IMR-90 (cell line): ENCODE measurements at places on chromosomes 12 and 14. TPM values are rescaled to one million over a fixed set of nuclear protein-coding genes. Genes with fewer than 3 reads are reported as not detected.

TAS2R46 gene
- total RNA-seq: 3.3 and 4.7 TPM in 2 replicates

KIF21A gene
- total RNA-seq: 1.1 TPM in 2 replicates

TBPL2 gene
- not detected in 2 replicates for total RNA-seq

ADAMTS20 gene
- total RNA-seq: not detected in 2 replicates

EMC9 gene
- total RNA-seq: 15.0 and 15.1 TPM in 2 replicates

NUDT4 gene
- 25.6 and 61.9 TPM in 2 replicates for total RNA-seq

PPM1H gene
- total RNA-seq: 0.18 and 0.28 TPM in 2 replicates

ADAM21 gene
- total RNA-seq: 0.28 and 0.36 TPM in 2 replicates

RIN3 gene
- total RNA-seq: 2.2 and 2.5 TPM in 2 replicates

CD69 gene
- not detected in 2 replicates for total RNA-seq

DPF3 gene
- total RNA-seq: 32.8 and 48.9 TPM in 2 replicates

DNA sequence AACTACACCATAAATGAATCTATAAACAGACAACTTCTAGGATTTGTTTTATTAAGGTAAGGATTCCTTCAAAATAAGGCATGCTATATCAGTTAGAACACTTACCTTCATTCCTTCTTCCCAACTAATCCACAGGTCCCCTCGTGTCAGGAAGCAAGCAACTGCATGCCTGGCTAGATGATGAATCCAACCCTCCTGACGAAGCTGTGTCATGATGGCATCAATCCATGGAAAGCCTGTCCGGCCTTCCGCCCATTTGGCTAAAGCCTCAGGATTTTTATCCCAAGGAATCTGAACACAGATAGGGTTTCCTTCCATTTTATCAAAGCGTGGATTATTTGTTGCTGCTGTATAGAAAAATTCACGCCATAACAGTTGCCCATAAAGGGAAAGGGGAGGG, 12.5 kb upstream of the MTERF2 start:
- no peak for DNase-seq

- DNase-seq: no peak
Measured at GRCh38 chr12:28543021-28543890, 353.0 kb downstream of the CCDC91 start.

DNA sequence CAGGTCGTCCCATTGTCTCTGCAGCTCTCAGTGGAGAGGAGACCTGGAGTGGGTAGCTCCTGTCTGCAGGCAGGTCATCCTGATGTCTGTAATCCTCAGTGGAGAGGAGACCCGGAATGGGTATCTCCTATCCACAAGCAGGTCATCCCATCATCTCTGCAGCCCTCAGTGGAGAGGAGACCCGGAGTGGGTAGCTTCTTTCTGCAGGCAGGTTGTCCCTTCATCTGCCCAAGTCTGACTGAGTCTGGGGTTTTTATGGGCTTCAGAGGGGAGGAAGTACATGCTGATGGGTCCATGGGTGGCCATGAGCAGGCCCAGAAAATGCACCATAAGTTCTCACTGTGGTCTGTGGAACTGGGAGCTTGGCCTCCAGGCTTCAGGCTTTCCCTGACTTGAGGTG, 28.9 kb upstream of the PAPLN start:
- no peak for DNase-seq

- no peak for DNase-seq
Measured at GRCh38 chr14:39203659-39204606, 28.9 kb downstream of the PNN start.

DNA sequence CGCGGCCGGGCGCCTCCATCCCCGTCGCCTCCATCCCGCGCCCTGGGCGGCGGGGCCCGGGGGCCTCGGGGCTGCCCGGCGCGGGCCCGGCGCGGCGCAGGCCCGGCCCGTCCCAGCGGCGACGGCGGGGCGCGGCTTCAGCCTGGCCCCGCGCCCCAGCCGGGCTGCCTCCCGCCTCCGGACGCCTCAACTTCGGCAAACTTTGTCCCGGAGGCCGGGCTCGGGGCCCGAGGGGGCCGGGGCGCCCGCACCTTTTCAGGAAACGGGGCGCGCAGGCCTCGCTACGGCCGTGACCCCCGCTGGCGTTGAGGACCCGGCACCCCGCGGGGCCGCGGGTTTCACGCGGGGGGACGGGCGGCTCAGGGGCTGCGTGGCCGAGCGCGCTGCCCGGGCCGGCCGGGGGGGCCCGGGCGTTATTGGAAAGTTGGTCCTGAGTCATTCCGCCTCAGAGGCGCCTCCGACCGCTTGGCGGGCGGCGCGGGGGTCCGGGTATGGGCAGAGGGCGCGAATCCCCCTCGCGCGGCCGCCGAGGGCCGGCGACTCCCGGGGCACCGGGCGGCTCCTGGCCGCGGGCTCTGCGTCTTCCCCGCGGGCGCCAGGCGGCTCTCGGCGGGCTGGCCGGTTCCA, 575 bp downstream of the TRAF3 start:
- no peak for DNase-seq

DNA sequence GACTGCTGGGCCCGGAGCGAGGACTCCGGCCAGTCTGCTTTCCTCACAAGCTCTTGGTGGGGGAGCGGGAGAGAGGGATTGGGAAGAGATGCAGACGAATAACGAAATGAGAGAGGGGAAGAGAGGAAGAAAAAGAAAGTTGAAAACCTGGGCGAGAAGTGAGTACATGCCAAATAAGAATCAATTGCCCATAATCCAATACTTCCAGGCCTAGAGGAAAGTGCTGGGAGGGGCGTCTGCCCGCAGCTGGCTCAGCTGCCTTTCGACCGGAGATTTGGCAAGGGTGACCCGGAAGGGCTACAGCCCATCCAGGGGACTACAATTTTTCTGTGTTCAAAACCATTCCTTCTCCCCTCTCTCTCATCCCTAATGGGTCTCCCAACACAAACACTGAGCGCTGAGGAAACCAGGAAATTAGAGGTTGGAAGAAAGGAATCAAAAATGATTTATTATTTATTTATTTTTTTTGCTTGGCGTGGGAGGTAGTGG, 4.9 kb downstream of the NKX2-1 start:
- no peak for DNase-seq

GRCh38 chr12:12384571-12385340, 27.9 kb downstream of the BORCS5 start:
- no peak for DNase-seq

- DNase-seq: no peak
Measured at GRCh38 chr14:28695109-28695508, 71.5 kb upstream of the FOXG1 start.

GRCh38 chr12:62694632-62695031, 228.0 kb downstream of the MON2 start:
- no peak for DNase-seq

GRCh38 chr14:51660741-51661140, 9.0 kb downstream of the FRMD6 start:
- no peak for DNase-seq

DNA sequence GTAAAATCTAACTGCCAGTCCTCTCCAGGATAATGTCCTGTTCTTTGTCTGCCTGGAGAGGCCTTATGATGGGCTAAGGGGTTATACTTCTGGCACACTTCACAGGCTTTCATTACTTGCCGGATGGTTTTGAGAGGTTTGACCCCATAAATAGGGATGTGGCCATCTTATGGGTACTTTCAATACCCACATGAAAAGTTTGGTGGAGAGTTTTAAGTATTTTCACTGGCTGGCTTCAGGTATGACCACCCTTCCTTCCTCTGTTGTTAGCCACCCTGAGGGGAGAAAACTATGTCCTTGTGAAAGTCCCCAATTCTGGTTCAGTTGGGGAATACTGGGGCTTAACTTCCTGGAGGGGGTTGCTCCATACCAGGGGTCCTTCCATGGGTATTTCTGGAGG, 54.8 kb downstream of the ASCL4 start:
- no peak for DNase-seq

GRCh38 chr14:50726372-50727107, 58.4 kb upstream of the SAV1 start:
- DNase-seq: peak; percentile 89

DNA sequence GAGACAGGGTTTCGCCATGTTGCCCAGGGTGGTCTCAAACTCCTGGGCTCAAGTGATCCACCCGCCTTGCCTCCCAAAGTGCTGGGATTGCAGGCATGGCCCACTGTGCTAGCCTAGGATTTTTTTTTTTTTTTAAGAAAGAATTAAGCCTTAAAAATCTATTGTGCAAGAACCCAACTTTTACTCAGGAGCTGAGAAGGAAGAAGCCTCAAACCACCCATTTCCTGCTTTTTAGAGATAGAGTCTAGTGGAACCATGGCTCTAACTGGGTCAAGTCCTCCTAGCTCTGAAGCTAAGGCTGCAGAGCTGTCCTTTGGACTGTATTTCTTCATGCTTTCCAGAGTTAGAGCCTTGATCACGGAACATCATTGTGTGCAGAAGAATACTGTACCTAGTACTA, 1.3 kb upstream of the TSFM start:
- DNase-seq: no peak

- peak; percentile 48 for DNase-seq
Measured at GRCh38 chr14:68938271-68939150, 40.6 kb downstream of the ACTN1 start.

GRCh38 chr12:442235-442884, 17.4 kb upstream of the B4GALNT3 start:
- DNase-seq: peak; percentile 42

DNA sequence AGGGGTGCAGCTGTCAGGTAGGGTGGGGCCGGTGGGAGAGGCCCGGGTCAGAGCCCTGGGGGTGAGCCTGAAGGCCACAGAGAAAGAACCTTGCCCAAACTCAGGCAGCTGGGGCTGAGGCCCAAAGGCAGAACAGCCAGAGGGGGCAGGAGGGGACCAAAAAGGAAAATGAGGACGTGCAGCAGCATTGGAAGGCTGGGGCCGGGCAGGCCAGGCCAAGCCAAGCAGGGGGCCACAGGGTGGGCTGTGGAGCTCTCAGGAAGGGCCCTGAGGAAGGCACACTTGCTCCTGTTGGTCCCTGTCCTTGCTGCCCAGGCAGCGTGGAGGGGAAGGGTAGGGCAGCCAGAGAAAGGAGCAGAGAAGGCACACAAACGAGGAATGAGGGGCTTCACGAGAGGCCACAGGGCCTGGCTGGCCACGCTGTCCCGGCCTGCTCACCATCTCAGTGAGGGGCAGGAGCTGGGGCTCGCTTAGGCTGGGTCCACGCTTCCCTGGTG, 10.5 kb downstream of the MMP14 start:
- no peak for DNase-seq

DNA sequence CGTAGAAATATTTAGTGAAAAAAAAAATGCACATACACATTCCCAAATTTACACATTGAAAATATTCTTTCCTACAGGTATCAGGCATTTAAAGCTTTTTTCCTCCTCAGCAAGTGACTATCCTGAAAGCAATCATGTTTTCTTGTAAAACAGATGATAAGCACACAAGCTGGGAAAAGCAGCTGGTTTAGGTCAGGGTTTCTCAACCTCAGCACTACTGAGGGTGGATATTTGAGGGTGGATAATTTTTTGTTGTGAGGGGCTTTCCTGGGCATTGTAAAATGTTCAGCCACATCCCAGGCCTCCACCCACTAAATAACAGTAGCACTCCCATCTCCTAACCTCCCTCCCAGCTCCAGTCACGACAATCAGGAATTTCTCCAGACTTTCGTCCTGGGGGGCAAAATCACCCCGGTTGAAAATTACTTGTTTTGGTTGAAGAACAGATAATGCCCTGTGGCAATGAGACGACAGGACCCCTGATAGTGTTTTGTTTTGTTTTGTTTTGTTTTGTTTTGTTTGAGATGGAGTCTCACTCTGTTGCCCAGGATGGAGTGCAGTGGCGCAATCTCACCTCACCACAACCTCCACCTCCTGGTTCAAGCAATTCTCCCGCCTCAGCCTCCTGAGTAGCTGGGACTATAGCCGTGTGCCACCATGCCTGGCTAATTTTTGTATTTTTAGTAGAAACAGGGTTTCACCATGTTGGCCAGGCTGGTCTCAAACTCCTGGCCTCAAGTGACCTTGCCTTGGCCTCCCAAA, 15.0 kb upstream of the NT5DC3 start:
- DNase-seq: no peak

DNA sequence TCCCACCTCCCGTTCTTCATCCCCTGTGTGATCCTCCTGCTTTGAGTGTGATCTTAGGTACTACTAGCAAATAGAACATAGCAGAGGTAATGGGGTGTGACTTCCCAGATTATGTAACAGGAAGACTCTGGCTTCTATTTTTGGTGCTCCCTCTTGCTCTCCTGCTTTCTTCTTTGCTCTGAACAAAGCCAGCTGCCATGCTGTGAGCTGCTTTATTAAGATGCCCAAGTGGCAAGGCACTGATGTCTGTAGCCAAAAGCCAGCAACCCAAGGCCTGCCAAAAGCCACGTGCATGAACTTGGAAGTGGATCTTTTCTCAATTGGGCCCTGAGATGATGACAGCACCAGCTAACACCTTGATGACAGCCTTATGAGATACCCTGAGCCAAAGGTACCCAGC, 5.8 kb upstream of the MFAP5 start:
- no peak for DNase-seq

- no peak for DNase-seq
Measured at GRCh38 chr14:32865827-32866376, 72.8 kb upstream of the NPAS3 start.

DNA sequence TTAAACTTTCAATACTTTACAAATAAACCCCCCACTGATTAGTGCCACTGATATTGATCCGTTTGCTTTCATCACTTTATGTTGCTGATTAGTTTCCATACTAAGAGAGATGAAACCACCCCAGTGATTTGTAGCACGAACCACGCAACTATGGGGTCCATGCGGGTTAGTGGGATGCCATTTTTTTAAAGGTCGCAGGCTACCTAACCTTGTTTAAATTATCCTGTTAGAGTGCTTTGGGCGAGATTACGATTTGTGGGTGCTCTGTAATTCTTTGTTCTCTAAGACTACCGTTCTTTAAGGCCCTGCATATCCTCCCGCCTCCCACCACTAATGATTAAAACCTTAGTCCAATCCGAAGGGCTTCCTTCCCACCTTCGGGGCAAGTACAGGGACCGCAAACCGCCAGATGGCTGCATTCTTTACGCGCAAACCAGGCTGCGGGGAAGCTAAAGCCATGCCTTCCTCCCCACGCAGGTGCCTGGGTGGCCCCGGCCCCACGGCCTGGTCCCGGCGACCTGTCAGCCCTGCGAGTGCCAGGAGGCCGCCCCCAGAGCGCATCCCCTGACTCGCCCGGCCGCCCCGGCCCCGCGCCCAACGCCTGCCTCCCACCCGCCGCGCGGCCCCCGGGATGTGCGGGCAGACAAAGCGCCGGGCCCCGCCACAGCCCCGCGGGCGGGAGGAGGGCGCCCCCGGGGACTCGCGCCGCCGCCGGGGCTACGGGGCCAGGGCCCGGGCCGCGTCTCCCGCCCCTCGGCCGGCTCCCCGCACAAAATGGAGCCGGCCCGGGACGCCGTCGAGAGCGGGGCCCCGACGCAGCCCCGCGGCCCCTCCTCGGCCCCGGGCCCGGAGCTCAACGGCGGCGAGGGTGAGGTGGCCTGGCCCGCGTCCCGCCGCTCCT, 759 bp downstream of the NFYB start:
- peak; percentile 62 for DNase-seq
